Fibroblast of lung (primary cell): ENCODE measurements at places on chromosomes 1 and 21. TPM values are rescaled to one million over a fixed set of nuclear protein-coding genes. Genes with fewer than 3 reads are reported as not detected.

The PRR9 gene
- total RNA-seq: not detected in 2 replicates

The BARHL2 gene
- total RNA-seq: not detected in 2 replicates

The SMIM11 gene
- 11.8 and 19.3 TPM in 2 replicates for total RNA-seq

The CLCA2 gene
- 3.5 and 9.2 TPM in 2 replicates for total RNA-seq
